Lung microvascular endothelial cell (primary cell): ENCODE measurements at places on chromosomes 5 and 9. TPM values are rescaled to one million over a fixed set of nuclear protein-coding genes. Genes with fewer than 3 reads are reported as not detected.

GRCh38 chr5:78353520-78353919 is 6.9 kb upstream of the SCAMP1 start:
- DNase-seq: no peak

GRCh38 chr5:57491369-57491965 is 8.9 kb upstream of the ACTBL2 start:
- DNase-seq: no peak

The GALNT12 gene
- total RNA-seq: under 0.01 and 0.22 TPM in 2 replicates

- DNase-seq: no peak
These were observed 131.7 kb upstream of the ELL2 start for GRCh38 chr5:96093340-96093739.

- no peak for DNase-seq
These were observed 77.2 kb downstream of the SLCO6A1 start for GRCh38 chr5:102421647-102422046.

The RETREG1 gene
- under 0.01 TPM in 1 of 2 replicates, not detected in the other for total RNA-seq

The LECT2 gene
- not detected in 2 replicates for total RNA-seq

- DNase-seq: no peak
These were observed 87.8 kb downstream of the NTNG2 start for GRCh38 chr9:132249690-132250089.

The ZNF454 gene
- total RNA-seq: 0.22 and 1.2 TPM in 2 replicates

The GARIN3 gene
- total RNA-seq: not detected in 2 replicates
